ENCODE measurements at places on chromosomes 1 and 21. TPM values are rescaled to one million over a fixed set of nuclear protein-coding genes. Genes with fewer than 3 reads are reported as not detected.

The LIPI gene
- total RNA-seq = not detected

The SPRR2A gene
- total RNA-seq = not detected

The FLVCR1 gene
- total RNA-seq = 12.0 TPM

The HES4 gene
- 32.0 TPM for total RNA-seq

DNA sequence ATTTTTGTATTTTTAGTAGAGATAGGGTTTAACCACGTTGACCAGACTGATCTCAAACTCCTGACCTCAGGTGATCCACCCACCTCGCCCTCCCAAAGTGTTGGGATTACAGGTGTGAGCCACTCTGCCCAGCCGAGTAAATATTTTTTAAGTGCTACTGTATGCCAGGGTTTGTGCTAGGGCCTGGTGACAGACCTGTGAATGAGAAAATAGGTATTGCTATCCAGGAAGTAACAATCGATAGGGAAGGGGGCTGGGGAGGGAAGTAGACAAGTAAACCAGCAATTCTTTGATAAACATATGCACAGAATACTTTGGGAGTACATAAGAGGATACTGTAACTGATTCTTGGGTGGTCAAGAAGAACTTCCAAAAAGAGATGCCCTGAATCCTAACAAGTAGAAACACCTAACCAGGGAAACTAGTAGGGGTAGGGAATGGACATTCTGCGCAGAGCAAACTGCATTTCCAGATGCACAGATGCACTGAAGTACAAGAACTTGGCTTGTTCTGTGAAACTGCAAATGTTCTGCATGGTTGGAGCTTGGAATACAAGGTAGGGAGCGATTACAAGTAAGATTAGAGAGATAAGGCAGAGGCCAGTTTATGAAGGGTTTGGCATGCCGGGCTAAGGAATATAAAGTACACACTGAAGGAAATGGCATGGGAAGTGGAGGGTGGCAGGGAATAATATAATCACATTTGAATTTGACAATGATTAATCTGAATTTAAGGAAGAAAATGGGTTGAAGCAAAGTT lies 19.0 kb upstream of the DOCK7 start:
- H3K36me3 ChIP-seq = no peaks in the 10 kb centered on the region
- no peak for DNase-seq
- H3K4me1 ChIP-seq = no peaks in the 10 kb centered on the region

- H3K4me1 ChIP-seq = peaks cover 5% of the 10 kb centered on the region
- no peaks in the 10 kb centered on the region for H3K36me3 ChIP-seq
- H3K27ac ChIP-seq = no peak overlapping the region
- DNase-seq = no peak
- H3K27me3 ChIP-seq = no peaks in the 10 kb centered on the region
Measured at GRCh38 chr21:44763451-44764318, 37.9 kb downstream of the UBE2G2 start.

DNA sequence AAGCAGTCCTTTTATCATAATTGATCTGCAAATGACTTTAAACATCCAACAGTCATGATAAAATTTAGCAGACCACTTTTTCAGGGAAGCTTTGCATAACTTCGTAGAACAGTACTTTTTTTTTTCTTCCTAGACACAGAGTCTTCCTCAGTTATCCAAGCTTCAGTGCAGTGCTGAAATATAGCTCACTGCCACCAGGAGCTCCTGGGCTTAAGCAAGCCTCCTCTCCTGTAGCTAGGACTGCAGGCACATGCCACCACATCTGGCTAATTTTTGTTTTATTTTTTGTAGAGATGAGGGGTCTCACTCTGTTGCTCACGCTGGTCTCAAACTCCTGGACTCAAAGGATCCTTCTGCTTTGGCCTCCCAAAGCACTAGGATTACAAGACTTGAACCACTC lies 3.8 kb downstream of the F13B start:
- no peak overlapping the region for H3K4me3 ChIP-seq
- H3K27me3 ChIP-seq = no peaks in the 10 kb centered on the region
- no peak for DNase-seq
- no peak overlapping the region for H3K27ac ChIP-seq
- no peaks in the 10 kb centered on the region for H3K36me3 ChIP-seq

DNA sequence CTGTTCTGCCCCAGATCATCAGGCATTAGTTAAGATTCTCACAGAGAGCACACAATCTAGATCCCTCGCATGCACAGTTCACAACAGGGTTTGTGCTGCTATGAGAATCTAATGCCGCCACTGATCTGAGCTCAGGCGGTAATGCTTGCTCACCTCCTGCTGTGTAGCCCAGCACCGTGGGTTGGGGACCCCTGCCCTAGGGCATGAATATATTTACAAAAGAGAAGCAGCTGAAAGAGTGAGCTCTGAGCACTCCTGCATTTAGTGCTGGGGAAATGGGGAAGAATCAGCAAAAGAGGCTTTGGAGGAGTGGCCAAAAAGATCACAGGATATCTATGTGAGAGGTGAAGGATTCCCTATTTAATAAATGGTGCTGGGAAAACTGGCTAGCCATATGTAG lies 5.6 kb downstream of the CFAP57 start:
- peaks cover 4% of the 10 kb centered on the region for H3K27me3 ChIP-seq
- H3K36me3 ChIP-seq = no peaks in the 10 kb centered on the region
- H3K4me3 ChIP-seq = no peak overlapping the region
- H3K27ac ChIP-seq = no peak overlapping the region
- H3K4me1 ChIP-seq = no peaks in the 10 kb centered on the region
- no peak for DNase-seq

GRCh38 chr1:9652379-9653209 lies 1.1 kb downstream of the PIK3CD start:
- H3K4me1 ChIP-seq = peaks cover 7% of the 10 kb centered on the region
- no peak overlapping the region for H3K27ac ChIP-seq
- H3K36me3 ChIP-seq = no peaks in the 10 kb centered on the region
- no peak for DNase-seq
- H3K4me3 ChIP-seq = no peak overlapping the region
- peaks cover 39% of the 10 kb centered on the region for H3K27me3 ChIP-seq

DNA sequence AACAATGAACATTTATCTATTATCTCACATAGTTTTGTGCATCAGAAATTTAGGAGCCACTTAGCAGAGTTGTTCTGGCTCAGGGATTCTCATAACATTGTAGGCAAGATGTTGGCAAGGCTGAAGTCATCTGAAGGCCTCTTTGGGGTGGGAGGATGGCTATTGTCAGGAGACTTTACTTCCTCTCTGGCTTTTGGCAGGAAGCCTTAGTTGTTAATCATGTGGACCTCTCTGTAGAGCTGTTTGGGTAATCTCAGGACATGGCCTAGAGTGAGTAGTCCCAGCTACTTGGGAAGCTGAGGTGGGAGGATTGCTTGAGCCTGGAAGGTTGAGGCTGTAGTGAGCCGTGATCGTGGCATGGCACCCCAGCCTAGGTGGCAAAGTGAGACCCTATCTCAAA lies 40.2 kb downstream of the RASAL2 start:
- DNase-seq = peak; percentile 55
- H3K4me1 ChIP-seq = peaks cover 10% of the 10 kb centered on the region
- H3K27ac ChIP-seq = no peak overlapping the region
- no peaks in the 10 kb centered on the region for H3K27me3 ChIP-seq
- no peak overlapping the region for H3K4me3 ChIP-seq

DNA sequence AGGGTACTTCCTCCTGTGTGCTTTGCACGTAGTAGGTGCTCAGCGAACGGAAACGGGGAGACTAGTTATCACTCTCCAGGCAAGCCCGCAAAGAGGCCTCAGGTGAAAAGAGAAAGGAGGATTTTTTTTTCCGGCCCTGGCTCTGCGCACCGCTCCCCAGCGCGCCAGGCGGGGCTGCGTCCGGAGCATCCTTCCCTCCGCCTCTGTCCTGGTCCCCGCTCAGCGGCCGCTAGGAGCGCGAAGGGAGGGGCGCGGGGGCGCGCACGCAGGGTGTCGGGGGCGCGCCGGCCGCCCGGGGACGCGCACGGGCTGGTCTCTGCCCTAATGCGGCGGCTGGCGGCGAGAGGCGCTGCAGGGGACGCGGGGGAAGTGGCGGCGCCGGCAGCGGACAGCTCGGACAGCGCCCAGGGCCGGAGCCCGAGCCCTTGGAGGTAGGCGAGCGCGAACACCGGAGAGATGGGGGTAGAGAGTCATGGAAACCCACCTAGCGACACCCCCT lies 42.3 kb upstream of the NFASC start:
- peaks cover 29% of the 10 kb centered on the region for H3K27me3 ChIP-seq
- H3K4me3 ChIP-seq = no peak overlapping the region
- H3K27ac ChIP-seq = no peak overlapping the region
- H3K4me1 ChIP-seq = no peaks in the 10 kb centered on the region
- peak; percentile 2 for DNase-seq

- no peak overlapping the region for H3K4me3 ChIP-seq
- H3K36me3 ChIP-seq = no peaks in the 10 kb centered on the region
- H3K27ac ChIP-seq = no peak overlapping the region
- H3K27me3 ChIP-seq = no peaks in the 10 kb centered on the region
- no peak for DNase-seq
Measured at GRCh38 chr1:210366767-210367166, 38.1 kb downstream of the HHAT start.

DNA sequence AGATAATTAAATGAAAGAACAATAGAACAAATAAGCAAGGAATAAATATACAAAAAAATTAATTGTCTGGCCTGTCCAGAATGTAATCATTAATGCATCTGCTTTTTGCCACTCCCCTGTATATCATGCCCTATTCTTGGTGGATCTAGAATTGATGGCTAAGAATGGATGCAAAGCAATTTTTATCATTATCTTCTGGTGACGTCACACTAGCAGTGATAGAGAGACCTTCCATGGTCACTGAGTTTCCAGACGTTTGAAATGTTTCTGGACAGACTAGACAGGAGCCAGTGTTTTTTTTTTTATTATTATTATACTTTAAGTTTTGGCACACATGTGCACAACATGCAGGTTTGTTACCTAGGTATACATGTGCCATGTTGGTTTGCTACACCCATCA lies 563.0 kb downstream of the NEGR1 start:
- no peak overlapping the region for H3K27ac ChIP-seq
- no peak for DNase-seq
- H3K36me3 ChIP-seq = no peaks in the 10 kb centered on the region
- no peaks in the 10 kb centered on the region for H3K27me3 ChIP-seq
- H3K4me3 ChIP-seq = no peak overlapping the region

- peak; percentile 58 for DNase-seq
- peak overlapping the region; percentile 94 for H3K4me3 ChIP-seq
- H3K4me1 ChIP-seq = peaks cover 19% of the 10 kb centered on the region
- no peaks in the 10 kb centered on the region for H3K27me3 ChIP-seq
- no peaks in the 10 kb centered on the region for H3K36me3 ChIP-seq
Measured at GRCh38 chr1:32014948-32015273, 1.2 kb downstream of the KHDRBS1 start.

DNA sequence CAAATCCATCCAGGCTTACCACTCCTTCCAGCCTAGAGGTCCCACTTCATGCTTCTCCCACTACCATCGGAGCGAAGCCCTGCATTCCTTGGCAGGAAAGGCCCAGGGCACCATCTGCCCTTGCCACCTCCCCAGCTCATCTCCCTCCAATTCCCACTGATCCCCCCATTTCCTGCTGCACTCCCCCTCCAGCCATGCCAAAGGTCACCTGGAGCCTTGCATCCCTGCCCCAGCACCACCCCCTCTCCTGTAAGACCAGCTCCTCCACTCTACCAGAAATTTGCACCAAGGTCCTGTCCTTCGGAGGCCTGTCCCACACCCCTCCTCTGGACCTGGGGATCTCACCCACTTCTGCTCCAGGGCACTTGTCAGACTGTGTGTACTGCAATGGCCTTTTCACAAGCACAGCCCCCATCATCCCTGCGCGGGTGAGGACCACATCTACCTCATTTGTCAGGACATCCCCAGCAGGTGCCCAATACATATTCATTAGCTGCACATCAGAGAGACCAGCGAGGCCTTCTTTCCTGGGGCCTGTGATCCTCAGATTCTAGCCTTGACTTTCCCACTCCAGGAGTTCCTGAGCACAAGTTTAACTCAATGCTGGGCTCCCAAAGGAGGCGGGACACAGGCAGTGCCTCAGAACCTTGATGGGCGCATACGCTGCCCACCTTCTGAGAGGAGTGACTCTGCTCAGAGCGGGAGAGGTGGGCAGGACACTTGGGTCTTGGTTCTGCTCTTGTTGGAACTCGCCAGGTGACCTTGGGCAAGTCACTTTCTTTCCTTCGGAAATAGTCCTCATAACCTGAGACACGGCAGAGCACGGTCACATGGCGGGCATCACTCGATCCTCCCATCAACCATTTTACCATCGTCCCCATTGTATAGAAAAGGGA lies 49.9 kb upstream of the EDN2 start:
- H3K27ac ChIP-seq = no peak overlapping the region
- DNase-seq = no peak
- H3K4me1 ChIP-seq = no peaks in the 10 kb centered on the region
- H3K36me3 ChIP-seq = no peaks in the 10 kb centered on the region
- H3K4me3 ChIP-seq = no peak overlapping the region

- H3K27me3 ChIP-seq = peaks cover 12% of the 10 kb centered on the region
- peaks cover 4% of the 10 kb centered on the region for H3K4me1 ChIP-seq
- no peak overlapping the region for H3K4me3 ChIP-seq
Measured at GRCh38 chr1:162019006-162019405, 4.7 kb downstream of the OLFML2B start.

DNA sequence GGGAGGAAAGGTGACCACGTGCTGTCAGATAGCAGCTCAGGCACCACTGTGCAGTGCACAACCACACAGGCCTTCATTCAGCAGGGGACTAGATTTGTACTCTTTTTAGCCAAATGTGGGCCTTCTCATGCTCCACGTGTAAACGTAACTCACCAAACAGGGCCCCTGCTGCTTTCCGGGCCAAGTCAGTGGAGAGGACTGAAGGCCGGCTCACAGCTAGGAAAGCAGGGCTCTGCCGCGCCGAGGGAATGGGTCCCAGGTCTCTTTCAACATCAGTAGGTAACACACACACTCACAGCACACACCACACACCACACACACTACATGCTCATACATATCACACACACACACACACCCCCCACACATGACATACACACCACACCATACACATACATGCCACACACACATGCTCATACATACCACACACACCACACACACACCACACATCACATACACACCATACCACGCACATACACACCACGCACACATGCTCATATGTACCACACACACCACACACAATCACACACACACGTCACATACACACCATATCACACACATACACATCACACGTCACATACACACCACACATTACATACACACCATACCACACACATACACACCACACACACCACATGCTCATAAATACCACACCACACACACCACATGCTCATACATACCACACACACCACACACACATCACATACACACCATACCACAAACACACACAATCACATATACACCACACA lies 124.0 kb upstream of the ERG start:
- no peak for DNase-seq
- H3K4me1 ChIP-seq = no peaks in the 10 kb centered on the region
- no peak overlapping the region for H3K27ac ChIP-seq

All from endothelial cell of umbilical vein (primary cell).